ENCODE measurements at places on chromosomes 11 and 22.

DNA sequence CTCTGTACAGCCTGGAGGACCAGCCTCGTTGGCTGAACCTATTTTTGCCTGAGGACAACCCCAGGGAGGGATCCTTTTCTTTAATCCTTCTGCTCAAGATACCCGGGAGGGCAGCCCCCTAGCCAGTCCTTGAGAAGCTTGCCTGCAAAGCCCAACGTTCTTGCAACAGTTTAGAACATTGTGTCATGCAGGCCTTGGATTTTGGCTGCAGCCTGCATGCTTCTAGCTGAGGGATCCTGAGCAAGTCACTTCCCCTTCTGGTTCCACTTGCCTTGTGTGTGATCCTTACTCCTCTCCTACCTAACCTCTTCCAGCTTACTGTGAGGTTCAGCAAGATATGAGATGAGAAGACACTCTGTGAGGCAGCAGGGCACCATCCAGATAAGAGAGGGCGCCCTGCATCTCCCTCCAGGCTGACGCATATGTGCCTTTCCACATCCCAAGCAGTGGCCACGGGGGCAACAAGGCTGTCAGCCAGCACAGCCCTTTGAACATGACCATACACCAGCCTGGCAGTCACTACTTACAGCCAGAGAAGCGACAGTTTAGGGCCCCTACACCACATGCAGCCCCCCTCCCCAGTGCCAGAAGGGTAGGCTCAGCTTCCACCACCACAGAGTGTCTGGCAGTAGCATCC lies 76.1 kb downstream of the C11orf58 start:
- DNase-seq, result no peak

DNA sequence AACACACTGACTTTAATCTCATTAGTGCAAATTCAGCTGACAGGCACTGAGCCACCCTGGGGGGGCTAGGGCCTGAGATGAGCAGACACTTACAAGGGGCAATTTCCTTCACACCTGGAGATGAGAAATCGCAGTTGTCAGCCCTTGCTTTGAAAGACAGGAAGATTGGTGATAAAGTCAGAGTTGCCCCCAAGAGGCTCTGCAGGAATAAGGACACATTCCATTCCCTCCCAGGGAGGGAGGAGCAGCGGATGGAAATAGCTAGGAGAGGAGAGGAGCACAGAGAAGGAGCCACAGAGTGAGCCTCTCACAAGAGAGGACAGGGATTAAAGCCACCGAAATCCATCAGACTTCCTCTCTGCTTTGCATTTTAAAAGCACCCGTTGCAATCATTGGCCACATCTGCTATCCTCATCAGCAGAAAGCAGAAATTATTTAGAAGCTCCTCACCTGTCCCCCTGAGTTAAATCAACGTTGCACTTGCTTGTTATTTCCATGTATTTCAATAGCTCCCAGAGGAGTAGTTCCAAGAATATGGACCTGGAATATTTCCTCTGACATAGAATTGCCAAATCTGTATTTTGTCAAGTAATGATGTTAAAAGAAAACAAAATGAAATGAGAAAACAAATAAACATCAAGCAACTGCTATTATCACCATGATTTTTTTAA lies 213.7 kb downstream of the BARX2 start:
- no peak for DNase-seq

DNA sequence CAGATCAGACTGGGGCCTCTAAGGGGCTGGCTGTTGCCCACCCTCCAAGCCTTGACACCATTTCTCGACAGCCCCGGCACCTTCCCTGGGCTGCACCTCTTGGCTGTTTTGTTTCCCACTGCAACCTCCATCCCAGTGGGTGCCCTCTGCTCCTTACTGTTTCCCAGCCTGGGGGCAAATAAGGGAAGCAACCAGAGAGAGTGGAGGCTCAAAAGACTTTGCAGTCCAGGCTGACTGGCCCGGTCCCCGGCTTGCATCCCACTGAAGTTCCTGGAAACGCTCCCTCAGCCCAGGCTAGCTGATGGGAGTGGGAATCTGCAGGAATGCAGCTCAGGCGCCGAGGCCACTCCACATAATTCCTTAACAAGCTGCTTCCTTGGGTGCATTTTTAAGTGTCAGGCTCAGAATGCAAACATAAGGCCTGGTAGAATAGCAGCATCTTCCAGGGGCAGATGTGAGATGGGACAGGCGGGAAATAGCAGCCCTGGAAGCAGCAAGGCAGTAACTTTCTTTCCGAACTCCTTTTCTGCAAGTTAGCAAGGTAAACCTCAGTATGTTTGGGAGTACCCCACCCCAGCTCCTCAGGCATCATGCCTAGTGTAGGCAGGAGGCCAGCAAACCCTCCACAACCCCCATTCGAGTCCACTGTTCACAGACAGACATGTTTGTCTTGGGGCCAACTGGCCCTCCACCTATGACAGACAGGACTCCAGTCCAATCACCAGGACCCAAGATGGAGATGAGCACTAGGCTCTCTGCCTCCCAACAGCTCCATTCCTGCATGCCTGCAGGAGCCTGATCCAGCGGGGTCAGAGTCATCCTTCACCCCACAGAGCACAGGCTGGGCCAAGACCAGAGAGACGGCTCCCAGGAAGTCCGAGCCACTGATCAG lies 39.3 kb downstream of the RPL27A start:
- DNase-seq, result no peak

DNA sequence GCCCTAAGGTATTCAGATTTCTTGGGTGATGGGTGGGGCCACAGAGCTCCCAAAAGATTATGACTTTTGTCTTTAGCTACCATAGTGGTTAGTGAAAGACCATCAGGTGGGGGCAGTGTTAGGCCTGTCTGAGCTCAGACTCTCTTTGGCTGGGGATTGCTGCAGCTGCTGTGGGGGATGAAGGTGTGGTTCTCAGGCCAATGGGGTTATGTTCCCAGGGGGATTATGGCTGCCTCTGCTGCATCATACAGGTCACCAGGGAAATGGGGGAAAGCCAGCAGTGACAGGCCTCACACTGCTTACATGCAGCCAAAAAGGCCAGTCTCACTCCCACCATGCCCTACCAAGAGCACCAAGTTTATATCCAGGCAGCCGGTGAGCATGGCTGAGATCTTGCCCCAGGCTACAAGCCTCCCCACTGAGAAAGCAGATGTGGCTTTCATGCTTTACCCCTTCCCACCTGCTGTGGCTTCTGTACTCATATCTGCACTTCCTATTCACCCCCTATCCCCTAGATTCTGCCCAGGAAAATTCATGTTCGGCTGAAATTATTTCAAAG lies 24.8 kb downstream of the CNTF start:
- DNase-seq, result no peak

DNA sequence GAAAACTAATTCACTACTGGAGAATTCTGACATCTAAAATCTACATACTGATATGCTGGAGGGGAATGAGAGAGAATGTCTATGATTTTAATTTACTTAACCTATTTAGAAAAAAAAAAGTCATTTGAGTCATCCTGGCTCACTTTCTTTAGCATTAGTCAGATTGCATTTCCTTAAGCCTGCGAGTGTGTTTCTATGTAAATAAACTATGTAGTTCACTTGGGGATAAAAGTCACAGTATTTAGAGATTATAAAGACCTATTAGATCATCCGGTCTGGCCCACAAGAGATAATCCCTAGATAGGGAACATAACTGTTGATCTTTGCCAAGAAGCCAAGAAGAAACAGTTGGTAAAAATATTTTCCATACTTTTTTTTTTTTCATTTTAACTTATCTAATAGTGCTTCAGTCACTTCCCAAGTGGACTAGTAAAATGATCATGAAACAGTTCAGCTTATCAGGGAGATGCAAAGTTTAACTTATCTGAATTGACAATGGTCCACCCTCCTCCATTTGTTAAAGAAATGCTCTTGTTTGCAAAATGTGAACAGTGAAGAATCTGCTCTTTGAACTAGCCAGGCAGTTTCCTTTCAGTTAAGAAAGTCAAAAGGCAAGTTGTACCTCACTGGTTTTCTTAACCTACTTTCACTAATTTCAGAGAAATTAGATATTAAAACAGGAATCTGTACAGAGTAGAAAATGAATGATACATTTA lies 21.2 kb upstream of the BLID start:
- no peak for DNase-seq

DNA sequence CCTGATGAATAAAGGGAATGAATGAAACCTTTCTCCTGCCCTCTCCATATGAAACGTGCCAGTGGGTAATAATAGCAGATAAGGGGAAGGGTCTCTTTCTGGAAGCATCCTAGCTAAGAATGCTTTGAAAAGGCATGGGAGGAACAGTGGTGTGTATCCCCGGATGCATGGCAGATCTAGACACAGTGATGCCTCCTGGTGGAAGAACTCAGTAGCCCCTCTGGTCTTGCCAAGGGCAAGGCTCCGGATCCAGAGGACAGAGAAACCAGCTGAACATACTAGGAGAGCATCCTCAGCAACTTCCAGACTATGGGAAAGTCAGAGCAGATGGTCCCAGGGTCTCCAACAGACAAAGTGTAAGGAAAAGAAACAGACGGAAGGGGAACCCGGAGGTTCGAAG lies 6.4 kb downstream of the BAIAP2L2 start:
- DNase-seq, result no peak

- no peak for DNase-seq
Observed at GRCh38 chr11:25727944-25728343, 604.0 kb upstream of the ANO3 start.

GRCh38 chr11:14519597-14519916 lies 629 bp downstream of the PSMA1 start:
- DNase-seq, result no peak

DNA sequence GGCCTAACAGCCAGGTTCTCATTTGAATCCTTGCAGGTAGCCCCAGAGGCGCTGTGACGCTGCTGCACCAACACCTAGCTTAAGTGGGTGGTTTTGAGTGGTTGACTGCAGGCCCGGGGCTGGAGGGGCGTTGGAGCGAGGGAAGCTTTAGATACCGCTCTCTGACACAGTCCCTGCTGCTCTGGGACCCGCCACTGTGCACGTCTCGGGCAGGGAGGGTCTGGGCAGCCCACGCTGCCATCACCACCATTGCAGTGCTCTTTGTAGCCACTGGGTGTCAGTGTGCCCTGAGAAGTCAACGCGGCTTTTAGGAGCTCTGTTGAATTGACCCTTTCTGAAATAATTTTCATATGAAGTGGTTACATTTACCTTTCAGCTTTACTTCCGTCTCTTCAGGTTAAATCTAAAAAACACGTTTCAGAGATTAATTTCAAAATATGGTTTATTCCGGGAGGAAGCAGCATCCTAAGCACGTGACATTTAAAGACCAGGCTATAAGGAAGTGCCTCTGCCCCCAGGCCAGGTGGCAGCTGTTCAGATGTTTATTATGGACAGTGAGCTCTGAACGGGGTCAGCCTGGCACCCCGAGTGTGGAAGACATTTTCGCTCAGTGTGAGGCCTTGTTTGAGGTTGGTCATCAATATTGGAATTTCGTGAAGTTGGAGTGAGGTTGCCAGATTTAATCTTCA lies 30.9 kb upstream of the PARVB start:
- peak; percentile 31 for DNase-seq

DNA sequence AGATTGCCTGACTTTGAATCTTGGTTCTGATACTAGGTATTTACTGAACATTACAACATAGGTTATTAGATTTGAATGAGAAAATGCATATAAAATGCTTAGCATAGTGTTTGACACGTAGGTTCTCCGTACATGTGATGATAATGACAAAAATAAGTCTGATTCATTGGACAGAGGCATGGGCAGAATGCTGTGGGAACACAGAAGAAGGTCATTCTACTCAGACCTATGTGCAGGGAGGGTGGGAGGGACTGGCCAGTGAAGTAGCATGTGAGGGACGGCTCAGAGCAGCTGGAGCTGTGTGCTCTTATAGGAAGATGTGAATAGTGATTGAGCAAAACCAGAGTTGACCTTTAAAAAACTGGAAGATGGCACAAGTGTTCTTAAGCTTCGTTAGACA lies 256.8 kb upstream of the RAG2 start:
- no peak for DNase-seq

- no peak for DNase-seq
Observed at GRCh38 chr11:65204143-65204542, 22.4 kb downstream of the CAPN1 start.

GRCh38 chr22:36027935-36028645 lies 534 bp downstream of the RBFOX2 start:
- no peak for DNase-seq
